Cardiac septum (tissue), 1 donor: ENCODE measurements at places on chromosomes 11 and 22. TPM values are rescaled to one million over a fixed set of nuclear protein-coding genes. Genes with fewer than 3 reads are reported as not detected.

CNTF gene
- 1.3 TPM for total RNA-seq

LRRC74B gene
- not detected for total RNA-seq

NRIP3 gene
- total RNA-seq, result 1.0 TPM

OR52E5 gene
- not detected for total RNA-seq

PHLDB1 gene
- total RNA-seq, result 155 TPM

WNT11 gene
- total RNA-seq, result 9.2 TPM

MUC6 gene
- total RNA-seq, result not detected

MOGAT2 gene
- not detected for total RNA-seq

POU2AF2 gene
- not detected for total RNA-seq

FGF4 gene
- not detected for total RNA-seq

DNA sequence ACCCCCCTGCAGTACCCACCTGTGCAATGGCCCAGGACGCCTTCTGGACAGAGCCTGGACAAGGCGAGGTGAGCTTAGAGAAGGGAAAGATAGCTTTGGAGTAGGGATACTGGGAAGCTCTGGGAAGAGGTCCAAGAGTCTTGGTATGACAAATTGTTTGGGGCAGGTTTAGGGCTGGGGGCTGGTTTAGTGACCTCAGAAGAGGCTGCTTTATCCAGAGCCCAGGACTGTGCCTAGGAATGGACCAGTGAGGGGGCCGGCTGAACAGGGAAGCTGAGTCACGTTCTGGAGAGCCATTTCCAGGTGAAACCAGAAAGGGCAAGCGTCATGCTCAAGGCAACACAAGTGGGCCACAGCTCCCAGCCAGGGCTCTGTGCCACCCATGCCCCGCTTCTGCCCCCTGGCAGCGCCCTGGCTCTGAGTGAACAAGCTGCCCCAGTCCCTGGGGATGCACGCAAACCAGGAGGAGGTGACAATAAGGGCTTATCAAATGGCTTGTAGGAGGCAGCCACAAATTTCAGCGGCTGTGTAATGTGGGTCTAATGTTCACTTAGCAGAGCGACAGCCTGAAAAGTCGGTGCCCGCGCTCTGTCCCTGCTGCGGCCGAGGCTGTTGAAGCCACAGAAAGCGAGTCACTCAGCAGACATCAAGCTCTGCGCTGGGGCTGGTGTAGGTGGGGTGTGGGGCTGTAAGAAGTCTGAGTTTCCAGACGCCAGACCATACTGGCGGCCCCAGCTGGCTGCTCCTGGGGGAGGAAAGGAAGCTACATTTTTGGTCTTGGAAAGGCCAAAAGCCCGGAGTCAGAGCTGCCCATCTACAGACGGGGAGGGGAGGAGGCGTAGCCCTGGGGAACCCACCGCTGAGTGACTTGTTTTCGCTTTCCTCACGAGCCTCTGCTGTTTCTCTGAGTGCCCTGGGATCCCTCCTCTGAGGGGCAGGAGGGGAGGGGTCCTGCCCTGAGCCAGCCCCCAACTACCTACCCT is 18.3 kb upstream of the SYT7 start:
- DNase-seq, result no peak

GRCh38 chr11:66112041-66112491 is 42.0 kb downstream of the PACS1 start:
- no peak for DNase-seq

DNA sequence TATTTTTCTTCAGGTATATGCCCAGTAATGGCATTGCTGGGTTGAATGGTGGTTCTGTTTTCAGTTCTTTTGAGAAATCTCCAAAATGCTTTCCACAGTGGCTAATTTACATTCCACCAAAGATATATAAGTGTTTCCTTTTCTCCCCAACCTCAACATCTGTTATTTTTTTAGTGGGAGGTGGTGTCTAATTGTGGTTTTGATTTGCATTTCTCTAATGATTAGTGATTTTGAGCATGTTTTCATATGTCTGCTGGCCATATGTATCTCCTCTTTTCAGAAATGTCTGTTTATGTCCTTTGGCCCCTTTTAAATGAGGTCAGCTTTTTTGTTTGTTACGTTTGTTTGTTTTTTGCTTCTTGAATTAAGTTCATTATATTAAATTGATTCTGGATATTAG is 760.2 kb downstream of the KCNA4 start:
- no peak for DNase-seq

DNA sequence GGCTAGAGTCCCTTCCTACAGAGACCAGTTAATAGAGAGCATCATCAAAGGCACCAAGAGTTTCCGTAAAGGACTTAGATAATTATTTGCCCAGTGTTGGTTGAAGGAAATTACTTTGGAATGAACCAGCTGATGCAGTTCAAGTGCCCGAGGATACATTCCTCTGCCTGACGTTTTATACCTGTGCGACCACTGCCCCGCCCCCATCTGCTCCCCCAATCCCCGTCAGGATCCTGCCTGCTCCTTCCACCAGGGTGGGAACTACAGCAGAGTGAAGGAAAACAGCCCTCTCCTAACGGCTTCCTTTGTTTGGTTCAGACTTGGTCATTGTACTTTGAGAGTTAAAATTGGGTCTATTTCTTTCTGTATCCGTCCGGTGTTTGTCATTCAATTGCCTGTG is 761.5 kb downstream of the NTM start:
- DNase-seq, result no peak

DNA sequence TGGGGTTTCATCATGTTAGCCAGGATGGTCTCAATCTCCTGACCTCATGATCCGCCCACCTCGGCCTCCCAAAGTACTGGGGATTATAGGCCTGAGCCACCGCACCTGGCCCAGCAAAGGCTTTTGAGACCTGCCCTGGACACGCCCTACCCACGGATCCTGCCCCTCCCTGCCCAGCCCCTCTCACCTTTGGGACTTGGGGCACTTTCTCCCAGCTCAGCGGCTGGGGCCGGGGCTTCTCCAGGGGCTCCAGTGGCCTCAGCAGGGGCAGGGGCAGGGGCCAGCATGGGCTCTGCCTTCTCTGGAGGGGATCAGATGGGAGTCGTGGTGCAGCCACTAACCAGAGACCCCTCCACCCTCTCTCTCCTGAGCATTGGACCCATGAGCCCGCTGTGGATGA is 2.2 kb downstream of the MYBPC3 start:
- no peak for DNase-seq

DNA sequence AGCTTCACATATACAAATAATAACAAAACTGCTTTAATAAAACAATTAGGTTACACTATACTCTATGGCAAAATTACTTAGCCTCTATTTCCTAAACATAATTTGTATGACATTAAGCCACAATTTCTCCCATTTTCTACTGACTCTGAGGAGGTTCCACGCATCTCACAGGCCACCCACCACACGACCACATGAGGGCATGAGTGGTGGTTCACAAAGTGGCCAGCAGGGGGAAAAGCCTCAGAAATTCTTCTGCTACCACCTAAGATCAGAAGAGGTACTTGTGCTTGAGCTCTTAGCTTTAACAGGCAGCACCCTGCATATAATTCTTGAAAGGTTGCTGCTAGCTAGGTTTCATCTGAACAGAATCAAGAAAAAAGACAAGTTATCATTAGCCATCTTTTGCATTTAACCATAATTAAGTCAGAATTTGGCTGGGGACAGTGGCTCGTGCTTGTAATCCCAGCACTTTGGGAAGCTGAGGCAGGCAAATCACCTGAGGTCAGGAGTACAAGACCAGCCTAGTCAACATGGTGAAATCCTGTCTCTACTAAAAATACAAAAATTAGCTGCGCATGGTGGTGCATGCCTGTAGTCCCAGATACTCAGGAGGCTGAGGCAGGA is 7.7 kb downstream of the LPXN start:
- no peak for DNase-seq

DNA sequence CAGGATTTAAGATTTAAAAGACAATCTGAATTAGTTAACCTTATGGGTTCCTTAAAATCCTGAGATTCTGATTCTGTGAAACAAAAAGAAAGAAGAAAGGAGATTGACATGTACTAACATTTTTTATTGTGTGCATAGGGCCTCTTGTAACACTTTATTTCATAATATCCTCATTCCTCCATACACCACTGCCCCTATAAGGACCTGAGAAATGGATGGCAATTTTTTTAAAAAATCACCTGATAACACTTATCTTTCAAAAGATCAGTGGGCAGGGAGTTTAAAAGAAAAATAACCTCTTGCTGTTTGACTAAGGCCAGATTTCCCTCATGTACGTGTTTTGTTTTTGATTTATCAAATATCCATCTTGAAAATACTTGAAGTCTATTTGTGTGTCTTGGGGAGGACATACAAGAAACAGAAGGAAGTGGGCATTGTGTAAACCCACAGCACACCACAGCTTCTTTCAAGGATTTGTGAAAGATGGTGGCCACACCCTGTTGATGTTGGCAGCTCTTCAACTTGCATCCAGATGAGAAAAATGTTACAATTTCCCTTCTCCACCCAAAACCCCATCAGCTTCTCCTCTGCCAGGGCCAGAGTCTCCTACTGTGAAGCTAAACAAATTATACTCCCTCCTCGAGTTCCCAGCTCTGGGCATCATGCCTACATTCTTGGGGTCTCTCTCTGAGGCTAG is 35.0 kb upstream of the MPEG1 start:
- DNase-seq, result no peak

- DNase-seq, result peak; percentile 71
These were observed 23.5 kb downstream of the SPATA19 start for GRCh38 chr11:133821776-133822175.

- no peak for DNase-seq
These were observed 52.2 kb downstream of the DNAJC24 start for GRCh38 chr11:31421820-31422219.

DNA sequence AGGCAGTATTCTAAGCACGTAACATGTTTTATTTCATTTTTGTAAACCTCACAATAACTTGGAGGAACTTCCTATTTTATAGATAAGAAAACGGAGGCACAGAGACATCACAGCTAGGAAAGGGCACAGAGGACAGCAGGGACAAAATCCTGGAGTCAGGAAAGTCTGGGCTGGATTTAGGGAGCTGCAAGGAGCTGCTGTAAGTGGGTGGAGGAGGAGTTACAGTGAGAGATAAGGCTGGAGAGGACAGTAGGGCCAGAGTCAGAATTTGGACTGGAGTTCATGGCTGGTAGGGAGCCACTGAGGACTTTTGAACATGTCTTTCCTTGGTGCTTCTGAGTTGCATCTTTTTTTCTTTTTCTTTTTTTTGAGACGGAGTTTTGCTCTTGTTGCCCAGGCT is 32.2 kb upstream of the PTPRJ start:
- DNase-seq, result no peak

- no peak for DNase-seq
These were observed 66.9 kb downstream of the SPON1 start for GRCh38 chr11:14029440-14029839.

DNA sequence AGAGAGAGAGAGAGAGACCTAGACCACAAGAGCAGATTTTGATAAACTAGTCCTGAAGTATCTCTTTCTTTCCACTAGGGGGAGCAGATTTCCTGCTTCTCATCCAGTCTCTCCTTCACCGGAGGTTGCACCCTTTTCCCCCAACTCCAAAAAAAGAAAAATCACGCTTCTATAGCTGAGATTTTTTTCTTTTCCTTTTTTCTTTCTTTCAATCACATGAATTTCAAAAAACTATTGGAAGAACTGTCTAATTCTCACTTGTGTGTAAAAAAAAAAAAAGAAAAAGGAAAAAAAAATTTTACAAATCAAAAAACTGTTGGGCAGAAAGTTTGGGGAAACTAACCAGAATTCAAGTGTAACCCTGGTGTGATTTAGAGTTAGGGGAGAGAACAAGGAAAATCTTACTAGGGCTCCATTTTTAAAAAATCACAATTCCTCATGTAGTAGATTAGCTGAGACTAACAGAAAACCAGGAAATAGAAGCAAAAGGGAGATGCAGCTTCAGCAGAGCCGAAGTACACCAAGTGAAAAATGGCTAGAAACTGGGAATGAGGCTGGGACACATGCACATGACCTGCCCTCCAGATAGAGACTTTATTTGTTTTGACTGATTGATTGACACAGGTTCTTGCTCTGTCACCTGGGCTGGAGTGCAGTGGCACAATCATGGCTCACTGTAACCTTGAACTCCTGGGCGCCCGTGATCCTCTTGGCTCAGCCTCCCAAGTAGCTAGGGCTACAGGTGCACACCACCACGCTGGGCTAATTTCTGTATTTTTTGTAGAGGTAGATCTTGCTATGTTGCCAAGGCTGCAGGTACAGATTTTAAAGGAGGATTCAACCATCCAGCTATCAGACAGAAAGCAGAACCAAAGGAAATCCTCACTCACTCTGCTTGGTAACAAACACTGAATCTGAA is 27.1 kb downstream of the SDHD start:
- no peak for DNase-seq

GRCh38 chr11:1150116-1150515 is 7.6 kb upstream of the MUC5AC start:
- no peak for DNase-seq

GRCh38 chr11:57762235-57762861 is 746 bp downstream of the CTNND1 start:
- DNase-seq, result no peak

DNA sequence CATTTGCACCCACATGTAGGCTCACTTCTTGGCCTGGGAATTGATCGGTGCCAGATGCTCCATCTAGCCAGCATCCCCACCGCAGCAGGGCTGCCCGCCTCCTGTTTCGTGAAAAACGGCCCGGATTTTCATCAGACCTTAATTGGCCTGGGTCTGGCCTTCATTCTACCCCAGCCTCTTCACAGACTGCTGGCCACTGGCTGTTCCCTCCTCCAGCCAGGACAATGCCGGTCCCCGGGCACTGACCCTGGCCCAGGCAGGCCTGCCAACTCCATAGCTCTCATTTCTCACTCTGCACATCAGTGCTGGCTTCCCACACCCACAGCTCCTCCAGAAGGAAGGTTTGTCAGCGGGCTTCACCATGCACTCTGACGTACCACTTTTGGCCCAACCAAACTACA is 27.9 kb downstream of the TIMP3 start:
- DNase-seq, result no peak

- no peak for DNase-seq
These were observed 255.2 kb upstream of the ZC3H12C start for GRCh38 chr11:109838026-109838425.

GRCh38 chr11:68767672-68768071 is 16.4 kb upstream of the TESMIN start:
- DNase-seq, result no peak

DNA sequence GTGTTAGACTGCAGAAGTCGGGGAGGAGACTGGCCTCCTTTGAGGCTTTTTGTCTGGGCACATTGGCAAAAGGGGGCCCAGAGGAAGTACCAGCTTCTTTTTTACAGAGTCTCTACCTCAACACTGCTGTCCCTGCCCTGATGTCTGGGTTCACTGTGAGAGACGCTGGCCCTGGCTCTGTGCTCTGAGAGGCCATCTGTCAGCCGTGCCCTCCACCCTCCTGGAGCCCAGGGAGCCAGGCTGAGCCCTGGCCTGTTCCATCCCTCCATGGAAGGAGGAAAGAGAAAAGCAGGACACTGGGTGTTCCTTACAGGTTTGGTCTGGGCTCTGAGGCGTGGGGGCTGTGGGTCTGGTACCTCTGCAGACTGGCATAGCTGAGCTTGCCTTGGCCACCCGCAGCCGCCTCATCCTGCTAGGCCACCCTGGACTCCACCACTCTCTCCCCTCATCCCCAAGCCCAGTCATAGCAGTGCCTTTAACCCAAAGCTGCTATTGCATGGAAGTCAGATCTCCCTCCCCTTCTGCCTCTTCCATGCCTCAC is 105.5 kb upstream of the PARVA start:
- no peak for DNase-seq

- DNase-seq, result no peak
These were observed 181.5 kb downstream of the CADM1 start for GRCh38 chr11:115322553-115323203.

- no peak for DNase-seq
These were observed 6.1 kb downstream of the C11orf96 start for GRCh38 chr11:43948341-43949225.
